ENCODE measurements at places on chromosomes 3 and 15.

DNA sequence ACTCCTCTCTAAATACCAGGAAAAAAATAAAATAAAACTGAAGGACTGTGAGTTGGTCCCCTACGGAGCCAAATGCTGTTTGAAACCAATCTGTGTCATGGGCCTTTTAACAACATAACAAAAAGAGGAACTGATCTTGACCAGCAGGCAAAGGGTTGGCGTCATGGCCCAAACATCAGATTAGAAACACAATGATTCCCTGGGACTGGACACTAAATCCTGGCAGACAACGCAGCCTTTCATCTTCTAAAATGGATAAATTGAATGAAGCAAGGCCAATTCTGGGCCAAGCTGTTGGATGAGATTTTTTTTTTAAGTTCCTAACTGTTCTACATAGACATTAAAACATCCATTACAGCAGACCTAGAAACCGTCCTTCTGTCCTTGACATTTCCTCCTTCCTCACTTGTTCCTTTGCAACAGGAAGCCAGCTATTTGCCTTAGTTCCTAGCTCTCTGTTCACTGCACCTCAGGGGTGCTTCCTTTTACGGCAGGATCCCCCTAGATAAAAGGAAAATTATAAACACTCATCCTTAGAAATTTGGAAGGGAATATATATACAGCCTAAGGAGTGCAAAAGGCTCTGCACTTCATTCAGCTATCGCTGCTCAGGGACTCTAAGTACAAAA is 21.6 kb upstream of the TAFA4 start:
- DNase-seq, result peak; percentile 37

DNA sequence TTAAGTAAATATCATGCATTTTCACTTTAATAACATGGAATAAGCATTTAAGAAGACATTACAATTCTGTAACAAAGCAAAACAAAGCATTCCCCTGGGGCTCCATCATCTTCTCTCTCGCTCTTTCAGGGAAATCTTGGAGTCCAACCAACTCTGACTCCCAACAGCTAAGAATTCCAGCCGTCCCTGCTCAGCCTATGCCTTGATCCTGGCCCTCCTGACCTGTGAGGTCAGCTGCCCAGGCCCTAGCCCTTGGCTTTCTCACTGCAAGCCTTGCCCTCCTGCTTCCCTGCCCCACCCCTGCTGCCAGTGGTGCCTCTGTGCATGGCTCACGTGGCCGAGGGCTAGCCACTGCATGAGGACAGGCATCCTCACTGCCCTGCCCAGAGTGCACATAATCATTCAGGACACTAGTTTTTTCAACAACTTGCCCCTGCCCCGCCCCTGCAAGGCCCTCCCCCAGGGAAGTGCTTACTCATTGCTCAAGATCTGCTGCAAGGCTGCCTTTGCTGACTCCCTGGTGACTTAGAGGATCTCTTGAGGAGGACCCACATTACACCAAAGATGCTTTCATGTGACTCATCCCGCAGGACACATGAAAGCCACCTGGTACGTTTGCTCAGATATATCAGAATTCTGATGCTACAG is 37.6 kb downstream of the MTMR10 start:
- peak; percentile 69 for DNase-seq

DNA sequence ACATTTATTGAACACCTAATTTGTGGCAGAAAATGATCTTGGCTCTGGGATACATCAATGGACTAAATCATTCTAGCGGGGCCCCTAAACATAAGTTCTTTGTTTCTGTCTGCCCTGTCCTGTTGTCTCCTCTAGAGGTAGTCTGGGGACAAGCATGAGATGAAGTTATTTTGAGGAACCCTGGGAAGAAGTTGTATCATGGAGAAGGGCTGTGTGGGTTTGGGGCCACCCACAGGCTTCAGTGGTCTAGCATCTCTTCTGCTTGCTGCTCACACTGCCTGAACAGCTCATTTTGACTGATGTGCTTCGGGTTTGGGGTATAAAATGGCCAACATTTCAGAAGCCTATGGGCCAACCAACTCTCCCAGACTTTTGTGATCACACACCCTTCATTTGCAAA is 50.3 kb upstream of the OSBPL11 start:
- DNase-seq, result peak; percentile 26

DNA sequence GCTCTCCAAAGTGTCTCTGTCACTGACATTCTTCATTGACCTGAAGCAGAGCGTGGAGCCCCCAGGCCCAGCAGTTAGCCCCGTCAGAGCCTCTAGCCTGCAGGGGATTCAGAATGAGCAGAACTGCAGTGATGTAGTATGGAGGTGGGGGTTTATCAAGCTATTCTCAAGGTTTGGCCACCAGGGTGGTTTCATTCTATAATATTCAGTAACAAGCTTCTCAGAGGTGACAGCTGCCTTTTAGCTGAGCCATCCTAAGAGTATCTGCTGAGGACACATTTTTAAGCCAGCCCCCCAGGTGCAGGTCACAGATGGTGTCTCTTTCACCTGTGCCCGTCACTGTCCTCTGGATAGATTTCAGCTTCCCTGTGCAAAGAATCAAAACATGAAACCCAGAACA is 31.9 kb downstream of the CMTM7 start:
- no peak for DNase-seq

- no peak for DNase-seq
These were observed 422.6 kb downstream of the AGBL1 start for GRCh38 chr15:86502301-86502700.

- no peak for DNase-seq
These were observed 410.6 kb upstream of the WNT5A start for GRCh38 chr3:55897573-55898224.

- no peak for DNase-seq
These were observed 177.3 kb upstream of the GOLIM4 start for GRCh38 chr3:168273036-168273435.

DNA sequence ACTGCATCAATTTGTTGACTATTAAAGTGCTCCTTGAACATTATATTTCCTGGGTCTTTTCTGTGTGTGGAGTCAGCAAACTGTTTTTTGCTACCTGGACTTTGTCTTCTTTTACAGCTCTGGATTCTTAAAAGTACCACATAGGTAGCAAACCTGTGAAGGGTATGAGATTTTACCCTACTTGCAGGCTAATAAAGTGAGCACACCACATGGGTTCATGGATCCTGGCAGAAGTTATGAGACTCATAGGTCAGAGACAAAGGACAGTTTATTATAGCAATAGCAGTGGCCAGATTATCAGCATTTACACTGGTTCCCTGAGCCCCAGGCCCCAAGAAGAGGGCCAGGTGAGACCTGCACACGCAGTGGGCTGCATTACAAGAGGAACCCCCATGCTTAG is 8.0 kb upstream of the SACM1L start:
- no peak for DNase-seq

GRCh38 chr3:68249265-68249664 is 594.9 kb upstream of the SUCLG2 start:
- no peak for DNase-seq

DNA sequence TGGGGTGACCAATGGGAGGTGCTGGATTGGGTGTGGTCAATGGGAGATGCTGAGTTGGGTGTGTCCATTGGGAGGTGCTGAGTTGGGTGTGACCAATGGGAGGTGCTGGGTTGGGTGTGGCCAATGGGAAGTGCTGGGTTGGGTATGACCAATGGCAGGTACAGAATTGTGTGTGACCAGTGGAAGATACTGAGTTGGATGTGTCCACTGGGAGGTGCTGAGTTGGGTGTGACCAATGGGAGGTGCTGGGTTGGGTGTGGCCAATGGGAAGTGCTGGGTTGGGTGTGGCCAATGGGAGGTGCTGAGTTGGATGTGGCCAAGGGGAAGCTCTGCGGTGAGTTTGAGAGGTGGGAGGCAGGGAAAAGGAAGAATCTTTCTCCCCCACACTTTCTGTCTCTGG is 250.0 kb upstream of the PROK2 start:
- no peak for DNase-seq

DNA sequence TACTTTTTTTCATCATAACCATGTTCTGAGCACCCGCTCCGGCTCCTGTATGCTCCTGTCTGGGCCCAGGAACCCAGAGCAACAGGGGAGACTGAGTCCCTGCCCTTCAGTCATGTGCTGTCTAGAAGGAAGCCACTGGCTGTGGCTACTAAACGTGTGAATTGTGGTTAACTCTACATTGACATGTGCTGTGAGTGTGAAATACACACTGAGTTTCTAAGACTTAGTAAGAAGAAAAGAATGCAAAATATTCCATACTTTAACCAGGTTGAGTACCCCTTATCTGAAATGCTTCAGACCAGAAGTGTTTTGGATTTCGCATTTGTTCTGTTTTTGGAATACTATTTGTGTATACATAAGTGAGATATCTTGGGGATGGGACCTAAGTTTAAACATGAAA is 42.8 kb upstream of the CGNL1 start:
- DNase-seq, result no peak

GRCh38 chr3:148792516-148792915 is 35.1 kb upstream of the CPB1 start:
- DNase-seq, result no peak

DNA sequence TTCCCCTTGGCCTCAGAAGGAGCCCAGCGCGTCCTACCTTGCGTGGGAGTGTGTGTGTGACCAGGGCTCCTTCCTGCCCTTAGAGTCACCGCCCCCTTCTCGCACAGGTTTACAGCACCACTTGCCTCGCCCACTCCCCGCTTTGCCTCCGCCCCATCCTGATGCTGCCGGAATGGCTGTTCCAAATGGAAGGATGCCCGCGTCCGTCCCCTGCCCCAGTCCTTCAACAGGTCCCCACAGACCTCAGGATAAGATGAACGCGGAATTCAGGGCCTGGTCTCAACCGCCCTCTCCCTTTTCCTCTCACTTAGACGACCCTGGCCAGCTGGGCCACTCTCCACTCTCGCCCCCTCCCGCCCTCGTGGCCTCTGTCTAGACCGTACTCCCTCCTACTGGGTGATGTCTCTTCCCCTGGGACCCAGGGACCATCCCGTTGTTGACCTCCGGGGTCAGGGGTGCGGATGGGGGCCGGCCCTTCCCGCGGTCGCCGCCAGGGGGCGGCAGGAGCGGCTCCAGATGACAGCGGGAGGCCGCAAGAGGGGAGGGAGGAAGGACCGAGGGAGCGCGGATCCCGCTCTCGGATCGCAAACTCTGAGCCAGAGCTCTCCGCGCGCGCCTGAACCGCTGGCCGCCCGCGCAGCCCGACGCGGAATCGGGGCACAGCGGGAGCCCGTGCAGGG is at the start of gene THSD4:
TSS of gene THSD4 (plus strand) at position 585 of the 680 bp plus-strand sequence.
- DNase-seq, result peak; percentile 38

DNA sequence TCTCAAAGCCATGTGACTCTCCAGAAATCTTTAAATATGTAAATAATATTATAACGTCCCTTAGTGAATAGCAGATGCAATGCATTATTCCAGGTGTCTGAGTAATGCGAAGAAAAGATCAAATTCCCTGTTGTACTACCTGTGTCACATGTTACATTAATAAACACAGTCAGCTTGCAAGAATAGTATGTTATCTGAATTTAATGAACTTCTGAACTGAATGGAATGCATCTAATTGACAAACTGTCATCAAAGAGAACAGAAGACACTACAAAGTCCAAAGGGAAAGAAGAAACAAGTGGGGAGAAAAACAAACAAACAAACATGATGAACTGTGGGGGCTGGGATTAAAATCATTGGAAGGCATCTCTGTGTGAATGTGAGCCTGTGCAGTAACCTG is 508.8 kb downstream of the LPP start:
- no peak for DNase-seq

DNA sequence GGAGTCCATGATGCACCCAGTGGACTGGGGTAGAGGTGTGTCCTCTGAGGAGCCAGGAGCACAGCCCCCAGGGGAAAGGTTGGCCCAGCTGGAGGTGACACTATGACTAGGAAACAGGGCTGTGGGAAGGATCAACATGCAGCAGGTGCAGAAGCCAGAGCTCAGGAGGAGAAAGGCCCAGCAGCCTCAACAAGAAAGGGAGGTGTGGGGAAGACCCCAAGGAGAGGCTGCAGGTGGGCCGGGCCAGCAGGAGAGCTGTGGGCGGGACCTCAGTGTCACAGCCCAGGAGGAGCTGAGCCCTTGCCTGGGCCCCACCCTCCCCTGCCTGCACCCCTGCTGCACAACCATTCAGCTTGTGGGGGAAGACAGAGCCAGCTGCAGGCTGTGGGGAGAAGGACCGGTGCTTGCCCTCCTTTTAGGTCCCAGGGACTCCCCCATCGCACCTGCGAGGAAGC is 18.4 kb upstream of the KLF13 start:
- DNase-seq, result no peak

DNA sequence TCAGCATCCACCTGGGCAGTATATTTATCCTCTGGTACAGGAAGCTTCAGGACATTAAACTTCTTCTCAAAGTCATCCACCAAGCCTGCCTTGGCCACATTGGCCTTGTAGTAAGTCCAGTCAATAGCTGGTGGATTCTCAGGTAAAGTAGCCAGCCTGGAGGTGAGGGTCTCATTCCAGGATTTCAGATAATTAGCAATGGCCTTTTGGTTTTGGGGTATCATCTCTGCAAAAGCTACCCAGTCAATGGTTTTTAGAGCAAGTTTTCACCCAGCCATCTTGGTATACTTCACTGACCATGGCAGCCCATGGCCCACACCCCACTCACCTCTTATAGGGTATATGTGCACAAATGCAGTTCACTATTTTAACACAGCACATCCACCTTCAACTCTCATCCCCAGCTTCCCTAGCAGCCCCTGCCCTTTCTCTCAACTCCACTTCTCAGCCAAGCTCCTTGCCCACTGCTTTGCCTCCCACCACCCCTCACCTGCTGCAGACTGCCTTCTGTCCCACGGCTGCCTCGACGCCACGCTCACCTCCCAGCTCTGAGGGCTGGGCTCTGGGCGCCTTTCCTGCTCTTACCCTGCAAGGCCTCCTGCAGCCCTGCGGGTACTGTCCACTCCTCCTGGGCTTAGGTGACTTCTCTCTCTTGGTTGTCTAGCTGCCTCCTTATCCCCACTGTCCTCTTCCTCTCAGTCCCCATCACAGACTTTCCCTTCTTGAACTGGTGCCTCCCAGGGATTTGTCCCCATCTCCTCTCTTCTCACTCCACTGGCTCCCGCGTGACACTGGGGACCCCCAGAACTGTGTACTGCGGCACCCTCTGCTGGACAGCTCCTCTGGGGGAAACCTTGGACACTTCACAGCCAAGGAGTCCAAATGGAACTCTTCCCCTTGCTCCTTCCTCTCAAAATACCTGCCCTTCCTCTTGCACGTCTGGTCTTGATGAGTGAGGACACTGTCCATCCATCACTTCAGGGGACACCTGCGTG is 1.7 kb upstream of the TGM5 start:
- peak; percentile 53 for DNase-seq

GRCh38 chr15:39833515-39833981 is 50.9 kb upstream of the FSIP1 start:
- DNase-seq, result no peak

- peak; percentile 51 for DNase-seq
These were observed 21.8 kb downstream of the IGDCC4 start for GRCh38 chr15:65400760-65401610.

GRCh38 chr15:94584833-94585244 is 353.5 kb downstream of the MCTP2 start:
- DNase-seq, result peak; percentile 87
